ENCODE measurements at places on chromosomes 13 and 19. TPM values are rescaled to one million over a fixed set of nuclear protein-coding genes. Genes with fewer than 3 reads are reported as not detected.

Gene FGF22
- 0.13 TPM for total RNA-seq

DNA sequence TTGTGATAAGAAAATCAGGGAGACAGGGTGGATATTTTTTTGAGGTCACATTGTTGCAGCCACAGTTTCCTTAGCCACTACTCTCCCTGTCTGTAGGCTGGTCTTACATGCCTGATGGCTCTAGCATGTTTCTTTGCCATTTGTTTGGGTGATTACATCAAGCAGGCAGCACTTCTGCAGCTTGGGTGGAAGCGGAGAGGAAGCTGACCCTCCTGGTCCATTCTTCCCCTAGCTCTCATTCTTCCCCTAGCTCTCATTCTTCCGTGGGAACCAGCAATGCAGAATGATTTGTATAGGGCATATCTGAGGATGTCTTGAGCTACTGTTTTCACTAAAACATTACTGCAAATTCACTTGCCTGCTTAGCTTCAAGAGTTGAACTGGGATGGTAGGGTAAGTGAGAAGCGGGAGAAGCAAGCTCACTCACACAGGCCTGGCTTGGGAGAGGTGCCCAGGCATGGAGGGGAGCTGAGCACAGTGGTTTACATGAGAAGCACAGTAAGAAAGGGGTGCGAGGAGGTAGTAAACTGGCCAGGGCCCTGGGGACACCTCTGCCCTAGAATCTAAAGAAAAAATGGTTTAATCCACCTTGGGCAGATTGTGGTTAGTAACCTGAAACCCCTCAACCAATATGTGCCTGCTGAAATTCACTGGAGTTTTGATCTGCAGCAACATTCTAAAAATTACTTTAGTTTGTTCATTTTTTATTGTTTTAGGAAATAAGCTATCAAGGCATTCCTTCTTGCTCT is 538.9 kb downstream of the RFC3 start:
- no peaks in the 10 kb centered on the region for H3K27me3 ChIP-seq
- DNase-seq = no peak
- peak overlapping the region; percentile 78 for H3K27ac ChIP-seq
- H3K4me1 ChIP-seq = peaks cover 37% of the 10 kb centered on the region
- no peaks in the 10 kb centered on the region for H3K36me3 ChIP-seq

GRCh38 chr13:24149246-24150032 is 11.1 kb upstream of the SPATA13 start:
- peak overlapping the region; percentile 50 for H3K4me3 ChIP-seq
- peak; percentile 64 for DNase-seq
- H3K4me1 ChIP-seq = peaks cover 16% of the 10 kb centered on the region
- H3K27me3 ChIP-seq = no peaks in the 10 kb centered on the region

- no peaks in the 10 kb centered on the region for H3K4me1 ChIP-seq
- peaks cover 6% of the 10 kb centered on the region for H3K27me3 ChIP-seq
- no peak for DNase-seq
- H3K4me3 ChIP-seq = no peak overlapping the region
- no peaks in the 10 kb centered on the region for H3K36me3 ChIP-seq
Observed at GRCh38 chr19:35106291-35106583, 9.4 kb upstream of the FXYD3 start.

DNA sequence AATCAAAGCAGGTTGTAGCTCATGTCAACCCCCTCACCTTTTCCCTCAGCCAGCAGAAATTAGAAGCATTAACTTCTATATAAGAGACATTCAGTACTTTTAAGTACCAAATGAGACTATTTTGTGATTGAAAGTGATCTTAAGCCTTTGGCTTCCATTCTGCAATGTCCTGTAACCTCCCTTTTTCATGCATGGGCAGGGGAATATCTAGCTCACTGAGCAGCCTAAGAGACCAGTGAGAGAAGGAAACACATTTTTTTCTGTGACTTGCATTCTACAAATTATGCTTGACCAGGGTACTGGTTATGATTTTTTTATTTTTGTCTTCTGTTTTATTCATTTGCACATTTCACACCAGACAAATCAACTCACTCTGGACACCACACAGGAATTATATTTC is 369.6 kb downstream of the KCTD12 start:
- H3K4me1 ChIP-seq = peaks cover 17% of the 10 kb centered on the region
- H3K27me3 ChIP-seq = peaks cover 27% of the 10 kb centered on the region
- no peak overlapping the region for H3K4me3 ChIP-seq
- H3K36me3 ChIP-seq = no peaks in the 10 kb centered on the region
- H3K27ac ChIP-seq = no peak overlapping the region
- DNase-seq = no peak

DNA sequence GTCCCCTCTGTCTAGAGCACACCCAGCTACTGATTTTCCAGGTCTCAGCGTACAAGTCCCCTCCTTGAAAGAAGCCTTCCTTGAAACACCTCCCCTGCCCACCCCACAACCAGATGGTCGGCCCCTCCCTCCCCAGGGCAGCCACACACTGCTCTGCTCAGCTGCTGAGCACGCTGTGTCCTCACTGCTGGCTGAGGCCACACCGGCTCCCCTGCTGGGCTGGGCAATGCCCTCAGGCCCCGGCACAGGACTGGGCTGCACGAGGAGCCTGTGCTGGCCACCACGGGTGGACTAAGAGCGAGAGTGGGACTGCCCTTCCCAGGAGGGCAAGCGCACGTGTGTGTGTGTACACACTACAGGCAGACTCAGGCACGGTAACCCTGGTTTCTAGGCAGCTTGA is 11.8 kb upstream of the RSPH6A start:
- no peak for DNase-seq
- H3K4me3 ChIP-seq = no peak overlapping the region
- H3K27me3 ChIP-seq = no peaks in the 10 kb centered on the region
- H3K36me3 ChIP-seq = peaks cover 30% of the 10 kb centered on the region
- no peaks in the 10 kb centered on the region for H3K4me1 ChIP-seq

Gene NDUFA3
- 15.1 TPM for total RNA-seq

DNA sequence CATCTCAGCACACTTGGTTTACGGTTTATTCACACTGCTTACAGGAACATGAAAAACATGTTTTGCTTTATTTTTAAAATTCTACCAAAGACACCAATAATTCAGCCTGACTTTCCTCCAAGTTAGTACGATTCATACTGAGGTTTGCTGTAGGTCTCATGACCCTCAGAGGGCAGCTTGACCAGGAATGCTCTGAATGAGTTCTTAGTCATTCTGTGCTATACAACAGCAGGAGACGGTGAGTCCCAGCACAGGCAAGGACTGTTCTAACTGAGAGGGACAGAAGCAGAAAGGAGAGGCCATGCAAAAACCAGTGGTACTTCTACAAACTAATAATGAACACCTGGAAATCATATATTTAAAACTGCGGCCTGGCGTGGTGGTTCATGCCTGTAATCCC is 6.4 kb downstream of the GRTP1 start:
- peak; percentile 88 for DNase-seq
- no peaks in the 10 kb centered on the region for H3K36me3 ChIP-seq
- H3K27ac ChIP-seq = no peak overlapping the region
- H3K27me3 ChIP-seq = peaks cover 14% of the 10 kb centered on the region
- no peak overlapping the region for H3K4me3 ChIP-seq

DNA sequence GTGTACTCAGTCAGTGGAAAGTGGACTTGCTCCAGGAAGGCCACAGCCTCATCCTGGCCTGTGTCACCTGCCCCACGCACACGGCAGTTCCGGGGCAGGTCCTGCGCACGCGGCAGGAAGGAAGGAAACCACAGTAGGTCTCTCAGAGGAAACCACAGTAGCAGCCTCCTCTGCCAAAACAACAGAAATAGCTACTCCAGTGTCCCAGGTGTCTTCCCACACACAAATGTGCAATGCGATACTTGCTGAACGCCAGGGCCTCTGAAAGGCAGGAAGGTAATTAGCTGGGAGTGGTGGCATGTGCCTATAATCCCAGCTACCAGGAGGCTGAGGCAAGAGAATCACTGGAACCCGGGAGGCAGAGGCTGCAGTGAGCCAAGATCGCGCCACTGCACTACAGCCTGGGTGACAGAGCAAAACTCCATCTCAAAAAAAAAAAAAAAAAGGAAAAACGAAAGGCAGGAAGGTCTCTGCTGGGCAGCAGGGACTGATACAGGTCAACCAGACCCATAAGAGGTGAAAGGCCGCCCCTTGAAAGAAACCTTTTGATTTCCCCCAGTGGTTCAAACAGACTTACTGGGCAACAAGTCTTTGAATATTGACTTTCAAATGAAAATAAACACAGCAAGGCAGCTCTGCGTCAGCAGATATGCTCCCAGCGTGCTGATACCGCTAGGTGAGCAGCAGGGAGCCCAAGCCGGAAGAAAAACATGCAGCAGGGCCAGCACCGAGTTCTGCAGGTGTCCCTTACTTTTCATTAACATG is 49.5 kb downstream of the CRYL1 start:
- DNase-seq = no peak
- H3K4me3 ChIP-seq = no peak overlapping the region
- no peaks in the 10 kb centered on the region for H3K27me3 ChIP-seq
- no peak overlapping the region for H3K27ac ChIP-seq

DNA sequence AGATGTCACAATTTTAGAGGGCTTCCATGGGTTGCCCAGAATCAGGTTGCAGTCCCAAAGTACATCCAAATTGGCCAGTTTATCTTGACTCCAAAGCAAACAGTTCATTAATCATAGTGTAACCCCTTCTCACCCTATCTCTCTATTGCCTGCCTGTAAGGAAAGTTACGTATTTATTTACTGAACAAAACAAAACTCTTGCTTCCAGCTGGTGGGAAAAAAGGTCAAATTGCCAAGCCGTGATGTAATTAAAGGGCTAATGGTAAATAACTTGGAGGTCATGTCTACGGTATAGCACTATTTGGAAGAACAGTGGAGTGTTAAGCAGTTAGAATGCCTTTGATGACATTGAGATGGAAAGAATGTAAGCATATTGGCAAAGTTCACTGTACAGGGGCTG is 214.0 kb downstream of the DLEU7 start:
- H3K27me3 ChIP-seq = no peaks in the 10 kb centered on the region
- no peaks in the 10 kb centered on the region for H3K36me3 ChIP-seq
- no peak overlapping the region for H3K27ac ChIP-seq
- no peak for DNase-seq
- H3K4me1 ChIP-seq = peaks cover 24% of the 10 kb centered on the region
